ENCODE measurements at places on chromosomes 11 and 22.

GRCh38 chr11:11476971-11477645 is 124.1 kb upstream of the CSNK2A3 start:
- no peak for DNase-seq

GRCh38 chr11:45799562-45799961 is 5.4 kb upstream of the SLC35C1 start:
- no peak for DNase-seq

DNA sequence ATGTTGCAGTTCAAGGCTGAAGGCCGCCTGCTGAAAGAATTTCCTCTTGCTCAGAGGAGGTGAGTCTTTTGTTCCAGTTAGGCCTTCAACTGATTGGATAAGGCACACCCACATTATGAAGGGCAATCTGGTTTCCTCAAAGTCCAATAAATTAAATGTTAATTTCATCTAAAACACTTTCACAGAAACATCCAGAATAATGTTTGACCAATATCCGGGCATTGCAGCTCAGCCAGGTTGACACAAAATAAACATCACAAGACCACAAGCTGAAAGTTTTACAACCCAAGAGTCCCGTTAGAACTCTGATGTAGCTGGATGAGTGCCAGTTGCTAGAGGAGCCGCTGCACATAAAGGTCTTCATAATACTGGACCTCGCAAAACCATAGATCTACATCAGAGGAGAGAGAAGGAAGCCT is 64.9 kb upstream of the EED start:
- no peak for DNase-seq

DNA sequence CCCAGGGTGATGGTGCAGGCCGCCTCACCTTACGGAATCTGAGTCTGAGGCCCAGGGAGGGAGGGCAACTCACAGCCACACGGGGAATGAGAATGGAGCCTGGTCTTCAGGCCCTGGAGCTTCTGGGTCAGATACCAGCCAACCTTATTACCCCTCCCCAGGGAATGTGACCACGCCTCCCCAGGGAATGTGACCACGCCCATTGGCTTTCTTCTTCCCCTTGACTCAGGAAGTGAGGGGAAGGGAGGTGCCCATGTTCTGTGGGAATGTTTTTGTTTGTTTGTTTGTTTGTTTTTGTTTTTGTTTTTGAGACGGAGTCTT is 57.5 kb upstream of the RBFOX2 start:
- DNase-seq = no peak

DNA sequence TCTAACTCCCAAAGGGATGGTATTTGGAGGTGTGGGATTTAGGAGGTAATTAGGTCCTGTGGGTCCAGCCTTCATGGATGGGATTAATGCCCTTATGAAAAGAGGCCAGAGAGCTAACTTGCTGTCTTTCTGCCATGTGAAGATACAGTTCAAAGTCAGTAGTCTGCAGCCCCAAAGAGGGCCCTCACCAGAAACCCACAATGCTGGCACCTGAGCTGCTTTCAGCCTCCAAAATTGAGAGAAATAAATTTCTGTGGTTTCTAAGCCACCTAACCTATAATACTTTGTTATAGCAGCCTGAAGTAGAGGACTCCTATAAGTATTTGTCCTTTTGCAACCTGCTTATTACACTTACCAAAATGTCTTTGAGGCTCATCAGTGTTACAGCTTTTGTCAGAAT is 16.2 kb downstream of the ATM start:
- DNase-seq = no peak

GRCh38 chr11:9347100-9347499 is 32.7 kb upstream of the TMEM41B start:
- DNase-seq = no peak

DNA sequence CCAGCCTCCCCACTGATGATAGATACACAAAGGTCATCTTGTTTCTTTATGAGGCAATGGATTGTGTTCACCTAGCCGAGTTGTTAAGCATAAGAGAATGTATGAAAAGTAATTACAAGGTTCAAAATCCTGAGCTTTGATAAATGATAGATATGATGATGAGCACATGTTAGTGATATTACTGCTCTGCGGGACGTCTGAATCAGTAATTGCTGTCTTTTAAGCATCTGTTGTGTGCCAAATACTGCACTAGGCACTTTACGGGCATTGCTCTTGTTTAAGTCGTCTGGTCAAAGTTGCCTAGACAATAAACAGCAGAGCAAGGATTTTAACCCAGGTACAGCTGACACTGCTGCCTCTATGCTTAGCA is 559 bp upstream of the RNF141 start:
- DNase-seq = no peak

- no peak for DNase-seq
These were observed 29.7 kb upstream of the GNB1L start for GRCh38 chr22:19884161-19884953.

GRCh38 chr11:71381781-71382505 is 66.2 kb downstream of the DHCR7 start:
- DNase-seq = no peak

- no peak for DNase-seq
These were observed 14.8 kb downstream of the LRRC55 start for GRCh38 chr11:57196596-57196995.

DNA sequence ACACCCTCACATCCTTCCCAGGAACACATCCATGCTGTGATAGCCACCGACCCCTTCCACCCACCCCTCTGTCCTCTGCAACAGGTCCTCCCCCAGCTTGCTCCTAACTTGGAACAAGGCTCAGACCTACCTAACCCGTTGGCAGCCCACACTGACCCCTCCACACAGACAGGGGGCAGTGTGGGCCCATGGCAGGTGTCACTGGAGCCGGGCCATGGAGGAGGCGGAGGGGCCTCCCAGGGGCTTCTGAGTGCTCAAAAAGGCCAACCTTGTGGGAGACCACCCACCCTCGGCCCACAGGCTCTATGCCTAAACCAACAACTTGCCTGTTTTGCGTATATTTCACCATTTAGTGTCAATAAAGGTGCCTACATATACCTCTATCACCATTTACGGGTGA is 57.0 kb downstream of the CERK start:
- peak; percentile 15 for DNase-seq

GRCh38 chr11:15968461-15969130 is 387.8 kb downstream of the SOX6 start:
- DNase-seq = no peak

GRCh38 chr11:100681064-100681502 is 6.0 kb upstream of the ARHGAP42 start:
- DNase-seq = no peak

DNA sequence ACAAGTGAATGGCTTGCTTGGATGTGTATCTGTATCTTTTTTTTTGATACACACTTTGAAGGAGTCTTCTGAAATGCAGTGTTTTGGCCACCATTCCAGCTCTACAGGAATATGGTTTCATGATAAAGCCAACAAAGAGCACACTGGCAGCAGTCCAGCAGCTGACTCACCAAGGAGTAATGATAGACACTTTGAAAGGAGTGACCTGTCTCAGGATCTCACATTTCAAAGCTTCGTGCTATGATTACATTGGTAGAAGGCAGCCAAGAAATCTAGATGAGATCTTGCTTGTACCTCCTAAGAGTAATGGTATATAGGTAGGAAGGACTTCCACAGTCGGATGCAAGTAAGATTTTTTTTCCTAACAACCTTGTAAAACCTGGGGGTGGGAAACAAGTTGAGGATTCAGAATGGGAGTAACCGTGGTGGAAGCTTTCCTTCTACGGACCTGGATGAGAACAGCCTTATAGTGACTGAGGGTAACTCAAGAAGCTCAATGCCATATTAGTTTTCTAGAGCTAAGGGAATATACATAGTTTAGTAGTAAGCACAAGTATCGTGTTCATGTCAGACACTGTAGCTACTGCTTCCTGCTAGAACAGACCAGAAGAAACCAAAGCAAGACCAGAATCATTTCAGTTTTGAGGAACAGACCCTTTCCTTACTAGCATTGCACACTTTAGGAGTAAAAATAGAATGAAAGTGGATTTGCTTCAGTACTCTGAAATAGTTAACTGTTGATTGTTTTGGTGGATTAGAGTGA is 25.0 kb downstream of the MTMR3 start:
- no peak for DNase-seq

GRCh38 chr11:11944444-11944843 is 64.0 kb downstream of the DKK3 start:
- no peak for DNase-seq

DNA sequence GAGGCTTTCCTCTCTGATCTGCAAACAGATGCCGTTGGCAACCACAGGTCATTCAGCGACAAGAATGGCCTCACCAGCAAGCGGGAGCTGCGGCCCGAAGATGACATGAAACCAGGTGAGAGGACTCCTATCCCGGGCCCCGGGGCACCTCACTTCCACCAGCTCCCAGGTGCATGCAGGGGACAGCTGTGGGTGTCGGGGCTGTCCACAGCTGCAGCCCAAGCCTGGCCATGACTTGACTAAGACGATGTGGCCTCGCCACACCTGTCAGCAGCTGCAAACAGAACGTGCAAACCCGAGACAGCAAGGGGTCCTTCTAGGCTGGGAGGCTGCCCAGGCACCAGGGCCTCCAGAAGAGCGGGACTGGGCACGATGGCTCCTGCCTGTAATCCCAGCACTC is 3.6 kb downstream of the GAL start:
- no peak for DNase-seq

DNA sequence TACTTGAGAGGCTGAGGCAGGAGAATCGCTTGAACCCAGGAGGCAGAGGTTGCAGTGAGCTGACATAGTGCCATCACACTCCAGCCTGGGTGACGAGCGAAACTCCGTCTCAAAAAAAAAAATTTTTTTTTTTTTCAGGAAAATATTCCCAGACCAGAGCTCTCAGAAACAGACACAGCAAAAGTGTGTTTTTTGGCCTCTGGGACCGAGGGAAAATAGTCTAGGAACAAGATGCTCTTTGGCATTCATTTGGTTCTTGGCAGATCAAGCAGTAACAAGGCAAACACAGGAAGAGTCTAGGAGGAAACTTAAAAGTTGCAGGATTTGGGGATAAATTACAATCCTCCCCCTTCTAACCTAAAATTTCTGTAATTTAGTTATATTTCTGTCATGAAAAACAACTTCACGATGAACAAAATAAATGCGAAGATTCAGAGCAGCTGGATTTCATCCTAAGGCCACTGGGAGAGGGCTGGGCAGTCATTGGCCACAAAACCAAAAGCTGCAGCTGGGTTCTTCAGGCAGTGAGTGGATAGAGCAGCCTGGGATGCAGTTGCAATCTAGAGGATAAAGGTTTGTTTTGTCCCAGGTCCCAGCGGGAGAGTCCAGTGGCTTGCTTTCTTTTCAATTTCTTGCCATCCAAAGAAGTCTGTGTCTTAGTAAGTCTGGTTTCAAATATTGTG is 19.7 kb downstream of the ATG16L2 start:
- no peak for DNase-seq

DNA sequence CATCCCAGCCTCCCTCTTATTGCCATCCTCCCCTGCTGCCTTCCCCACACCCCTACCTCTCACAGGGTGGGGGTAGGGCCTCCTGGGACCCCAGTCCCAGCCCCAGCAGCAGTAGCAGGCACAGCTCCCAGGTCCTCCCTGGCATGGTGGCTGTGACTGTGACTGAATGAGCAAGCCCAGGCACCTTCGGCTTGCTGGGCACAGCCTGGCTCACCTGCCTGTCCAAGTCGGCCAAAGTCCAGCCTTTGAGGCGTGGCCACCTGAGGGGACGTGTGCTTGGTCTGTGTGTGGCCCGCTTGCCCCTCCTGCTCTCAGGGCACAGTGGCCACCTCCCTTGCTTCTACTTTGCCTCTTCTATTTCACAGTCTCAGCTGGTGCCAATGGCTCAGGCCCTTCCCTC is at the start of gene TREH:
Gene TREH (minus strand): TSS at position 168 of the 400 bp plus-strand sequence. CDS start 23 bp downstream, at position 145.
- DNase-seq = no peak

DNA sequence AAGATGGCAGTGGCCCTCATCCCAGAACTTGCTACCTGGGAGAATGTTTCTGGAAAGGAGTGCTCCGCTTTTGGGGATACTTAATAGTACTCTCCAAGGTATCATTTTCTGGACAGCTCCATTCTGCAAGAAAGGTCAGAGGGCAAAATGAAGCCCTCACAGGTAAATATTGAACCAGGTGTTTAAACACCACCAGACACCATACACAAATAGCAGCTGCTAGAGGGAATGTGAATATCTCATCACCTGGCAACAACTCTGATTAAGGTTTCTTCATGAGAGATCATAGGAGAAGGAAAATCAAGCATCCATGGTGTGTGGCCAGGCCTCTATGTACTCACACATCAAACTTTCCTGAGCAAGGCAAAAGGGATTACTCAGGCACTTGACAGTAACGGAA is 226.1 kb upstream of the FAT3 start:
- DNase-seq = no peak

Data from activated naive CD4-positive, alpha-beta T cell treated with Interleukin-2 at 50 U/mL for 16 hours (primary cell).